Urothelium cell line (cell line): ENCODE measurements at places on chromosomes 16 and 17.

DNA sequence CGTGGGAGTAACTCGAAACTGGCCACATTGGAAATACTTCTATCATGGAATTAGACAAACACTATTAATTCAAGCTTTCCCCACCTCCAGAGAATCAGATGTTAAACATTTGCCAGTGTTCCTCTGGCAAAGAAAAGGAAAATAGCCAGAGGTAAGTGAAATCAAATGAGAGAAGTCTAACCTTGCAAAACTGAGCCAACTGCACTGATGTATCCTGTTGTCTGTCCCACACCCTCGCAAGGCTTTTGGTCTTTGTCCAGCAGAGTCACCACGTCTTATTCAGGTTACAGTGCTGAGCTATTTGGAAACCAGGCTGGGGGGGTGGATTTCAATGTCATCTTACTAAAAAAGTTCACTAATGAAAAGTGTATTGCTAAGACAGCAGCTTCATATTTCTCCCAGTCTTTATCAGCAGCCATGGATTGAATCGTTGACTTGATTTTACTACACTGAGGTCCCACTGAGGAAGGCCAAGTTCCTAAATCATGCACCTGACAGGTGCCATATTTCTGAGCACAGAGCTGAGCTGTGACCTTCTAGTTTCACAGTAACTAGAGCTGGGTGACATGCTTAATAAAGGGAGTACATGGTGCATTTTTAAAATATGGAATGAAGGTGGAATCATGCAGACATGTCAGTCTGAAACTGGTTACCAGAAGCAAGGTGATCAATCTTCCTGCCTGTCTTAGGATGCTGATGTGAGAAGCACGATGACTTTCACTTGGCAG, 85.2 kb upstream of the HSBP1 start:
- no peak for DNase-seq

GRCh38 chr17:77944390-77945222, 13.9 kb upstream of the TNRC6C start:
- no peak for DNase-seq

DNA sequence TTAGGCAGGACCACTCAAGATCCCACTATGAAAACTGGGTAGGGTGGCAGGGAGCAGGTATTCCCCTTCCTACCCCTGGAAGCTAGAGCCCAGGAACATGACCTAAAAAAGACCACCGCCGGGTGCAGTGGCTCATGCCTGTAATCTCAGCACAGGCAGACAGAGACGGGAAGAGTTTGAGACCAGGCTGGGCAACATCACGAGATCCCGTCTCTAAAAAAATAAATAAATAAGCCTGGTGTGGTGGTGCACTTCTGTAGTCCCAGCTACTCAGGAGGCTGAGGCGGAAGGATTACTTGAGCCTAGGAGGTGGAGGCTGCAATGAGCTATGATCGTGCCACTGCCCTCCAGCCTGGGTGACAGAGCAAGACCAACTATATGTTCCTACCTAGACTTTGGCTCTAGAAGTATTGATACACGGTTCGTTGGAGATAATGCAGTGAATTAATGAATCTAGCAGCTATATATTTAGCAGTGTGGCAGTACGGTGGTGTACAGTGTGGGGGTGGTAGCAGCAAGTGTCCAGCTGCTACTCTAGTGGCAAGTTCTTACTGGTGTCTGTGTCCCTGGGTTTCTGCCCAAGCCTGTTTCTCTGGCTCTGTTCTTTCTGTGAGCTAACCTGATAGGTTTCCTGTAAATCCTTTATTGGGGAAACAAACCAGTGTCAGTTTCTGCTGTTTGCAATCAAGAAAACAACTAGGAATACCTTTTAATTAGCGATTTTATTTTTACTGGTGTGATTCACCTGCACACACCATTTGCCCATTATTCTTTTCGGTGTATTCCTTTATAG, 3.3 kb upstream of the USP31 start:
- no peak for DNase-seq

DNA sequence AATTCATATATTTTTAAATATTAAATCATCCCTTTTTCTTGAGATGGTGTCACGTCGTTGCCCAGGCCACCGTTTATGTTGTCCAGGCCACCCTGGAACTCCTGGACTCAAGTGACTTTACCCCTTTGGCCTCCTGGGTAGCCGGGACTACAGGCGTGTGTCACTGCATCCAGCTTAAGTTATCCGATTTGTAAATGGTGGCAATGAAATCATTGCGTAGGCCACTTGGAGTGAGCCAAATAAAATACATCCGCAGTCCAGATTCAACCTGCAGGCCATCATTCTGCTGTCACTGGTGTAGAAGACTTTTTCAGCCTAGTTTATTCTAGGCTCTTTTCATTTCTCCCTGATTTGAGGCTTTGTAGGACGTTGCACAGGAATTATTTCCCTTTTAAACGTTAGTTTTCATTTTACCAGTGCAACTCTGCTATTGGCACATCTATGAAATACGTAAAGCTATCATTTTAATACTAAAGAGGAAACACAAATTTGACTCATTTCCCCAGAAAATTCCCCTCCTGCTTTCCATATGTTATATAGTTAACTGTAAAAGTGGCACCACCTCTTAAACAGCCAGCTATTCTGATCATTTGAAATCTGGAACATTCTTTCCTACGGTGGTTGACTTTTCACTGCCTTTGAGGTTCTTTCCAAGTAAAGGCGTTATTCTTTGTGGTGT, 449.8 kb downstream of the MAF start:
- DNase-seq: no peak
